CD8-positive, alpha-beta memory T cell (primary cell): ENCODE measurements at places on chromosomes 13 and 19.
A peak's percentile ranks its signal among the peaks of the same experiment; 100 is the strongest.

DNA sequence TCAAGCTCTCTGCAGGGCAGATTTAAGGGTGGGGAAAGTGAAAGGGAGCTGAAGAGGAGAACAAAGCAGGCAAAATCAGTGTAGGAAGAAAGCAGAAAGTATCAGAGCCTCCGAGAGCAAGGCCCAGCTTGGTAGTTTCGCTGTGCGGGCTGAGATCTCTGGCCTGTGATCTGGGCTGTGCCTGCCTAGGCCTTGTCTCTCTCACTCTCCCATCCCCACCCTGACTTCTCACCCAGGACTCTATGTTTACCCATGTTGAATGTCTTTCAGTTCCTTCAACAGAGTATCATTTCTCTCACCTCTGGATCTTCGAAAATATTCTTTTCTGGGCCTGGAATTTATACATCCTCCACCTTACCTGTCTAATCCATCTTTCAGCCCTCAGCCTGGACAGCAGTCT, 391.3 kb downstream of the FOXO1 start:
- no peak for DNase-seq

DNA sequence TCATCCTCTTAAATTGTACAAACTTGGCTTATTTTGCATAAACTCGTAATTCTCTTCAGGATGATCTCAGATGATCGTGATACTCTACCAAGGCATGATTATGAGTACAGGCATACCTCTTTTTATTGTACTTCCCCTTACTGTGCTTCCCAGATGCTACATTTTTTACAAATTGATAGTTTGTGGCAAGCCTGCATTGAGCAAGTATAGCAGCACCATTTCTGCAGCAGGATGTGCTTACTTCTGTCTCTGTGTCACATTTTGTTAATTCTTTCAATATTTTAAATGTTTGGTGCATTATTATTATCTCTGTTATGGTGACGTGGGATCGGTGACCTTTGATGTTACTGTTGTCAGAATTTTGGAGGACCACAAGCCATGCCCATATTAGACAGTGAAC, 752.3 kb downstream of the PCDH9 start:
- no peak for DNase-seq

GRCh38 chr13:33863188-33863789, 45.3 kb downstream of the RFC3 start:
- DNase-seq, result no peak

- DNase-seq, result no peak
Observed at GRCh38 chr19:6979399-6979798, 41.8 kb downstream of the MBD3L2B start.

DNA sequence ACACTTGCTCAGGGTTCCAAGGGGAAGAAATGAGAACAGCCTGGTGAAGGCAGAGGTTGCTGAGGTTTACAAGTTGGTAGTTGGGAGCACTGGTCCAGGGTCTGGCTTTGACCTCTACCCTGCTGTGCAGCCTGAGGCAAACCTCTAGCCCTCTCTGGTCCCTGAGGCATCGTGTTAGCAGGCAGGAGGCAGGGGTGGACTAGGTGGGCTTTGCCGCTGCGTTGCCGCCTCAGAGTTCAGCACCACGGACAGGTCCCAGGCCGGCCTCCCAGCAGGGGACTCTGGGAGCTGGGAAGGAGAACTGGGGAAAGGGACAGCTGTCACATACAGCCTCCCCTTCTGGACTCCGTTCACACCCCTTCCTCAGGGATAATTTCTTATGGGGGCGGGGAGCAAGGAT, 3.1 kb downstream of the NCAN start:
- DNase-seq, result no peak

GRCh38 chr19:34220472-34221063, 33.8 kb upstream of the GARRE1 start:
- peak; percentile 49 for DNase-seq

DNA sequence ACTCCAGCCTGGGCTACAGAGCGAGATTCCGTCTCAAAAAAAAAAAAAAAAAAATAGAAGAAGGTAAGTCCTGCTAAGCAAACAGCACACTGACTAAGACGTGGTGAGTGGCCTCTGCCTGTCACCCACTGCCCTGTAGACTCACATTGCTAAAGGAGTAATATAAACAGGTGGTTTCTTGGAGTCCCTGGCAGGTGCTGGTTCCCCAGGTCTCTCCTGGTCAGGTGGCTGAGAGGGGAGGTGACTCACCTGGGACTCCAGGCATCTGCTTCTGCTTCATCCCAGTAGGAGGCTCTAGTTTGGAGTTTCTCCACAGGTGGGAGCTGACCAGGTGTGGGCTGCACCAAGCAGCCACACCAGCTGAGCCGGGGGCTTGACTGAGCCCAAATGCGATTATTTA, at the start of gene OR10H1:
OR10H1 (minus strand) TSS at position 359 of the 400 bp plus-strand sequence. CDS start 7,627 bp downstream, outside the sequence.
- DNase-seq, result no peak
